NCI-H1436 (cell line): ENCODE measurements at places on chromosomes 2 and 18.

GRCh38 chr2:94776036-94776435 is 95.2 kb upstream of the TEKT4 start:
- no peak for DNase-seq

- no peak for DNase-seq
Measured at GRCh38 chr18:13368080-13368813, 149.7 kb downstream of the LDLRAD4 start.

- DNase-seq = no peak
Measured at GRCh38 chr2:51344886-51345285, 313.0 kb upstream of the NRXN1 start.

- DNase-seq = no peak
Measured at GRCh38 chr2:30412047-30412683, 34.9 kb upstream of the LCLAT1 start.

DNA sequence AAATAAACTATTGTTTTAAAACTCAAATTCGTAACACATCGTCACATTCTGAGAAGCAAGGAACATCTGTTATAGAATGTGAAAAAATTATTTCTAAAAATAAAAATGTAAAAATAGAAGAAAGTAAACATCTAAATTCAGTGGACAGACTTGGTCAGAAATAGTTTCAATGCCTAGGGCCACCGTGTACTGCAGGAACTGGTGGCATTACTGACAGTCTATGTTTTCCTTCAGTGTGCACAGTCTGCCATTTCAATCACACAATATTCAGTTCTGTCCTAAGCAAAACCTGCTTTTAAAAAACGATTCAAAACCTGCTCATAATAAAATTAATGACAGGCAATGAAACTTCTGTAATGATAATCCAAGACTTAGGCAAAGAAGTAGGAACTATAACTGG is 190.1 kb downstream of the ERBB4 start:
- no peak for DNase-seq

- no peak for DNase-seq
Measured at GRCh38 chr2:47179388-47179787, 24.3 kb upstream of the STPG4 start.

DNA sequence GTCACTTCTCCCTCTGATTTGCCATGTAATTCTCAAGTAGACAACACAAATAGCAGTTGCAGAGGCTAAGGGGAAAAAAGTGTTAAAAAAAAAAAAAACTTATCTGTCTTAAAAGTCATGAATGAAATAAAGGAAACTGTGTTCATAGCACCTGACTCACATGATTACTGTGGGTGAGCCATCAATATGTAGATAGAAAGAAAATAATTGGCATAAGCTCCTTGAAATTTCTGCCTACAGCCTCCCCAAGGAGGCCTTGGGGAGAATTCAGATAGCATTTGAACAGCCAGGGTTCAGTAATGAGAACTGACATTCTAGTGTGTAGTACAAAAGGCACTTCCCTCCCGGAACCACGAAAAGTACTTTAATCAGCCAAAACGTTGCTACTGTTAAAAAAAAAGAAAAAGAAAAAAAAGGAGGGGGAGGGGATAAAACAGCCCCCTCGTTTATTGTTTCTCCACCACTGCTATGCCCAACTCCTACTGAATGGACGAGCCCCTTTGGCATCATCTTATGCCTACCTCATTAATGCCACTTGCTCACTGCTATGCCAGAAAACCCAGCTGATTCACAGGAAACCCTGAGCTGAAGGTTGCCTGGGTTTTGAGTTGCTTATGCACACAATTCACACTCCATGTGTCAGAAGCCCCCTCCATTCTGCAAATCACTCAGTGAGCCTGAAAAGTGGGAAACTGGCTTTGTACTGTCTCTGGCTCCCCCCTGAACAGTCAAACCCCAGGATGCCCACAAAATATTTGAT is 65.5 kb upstream of the KLF7 start:
- DNase-seq = peak; percentile 60

DNA sequence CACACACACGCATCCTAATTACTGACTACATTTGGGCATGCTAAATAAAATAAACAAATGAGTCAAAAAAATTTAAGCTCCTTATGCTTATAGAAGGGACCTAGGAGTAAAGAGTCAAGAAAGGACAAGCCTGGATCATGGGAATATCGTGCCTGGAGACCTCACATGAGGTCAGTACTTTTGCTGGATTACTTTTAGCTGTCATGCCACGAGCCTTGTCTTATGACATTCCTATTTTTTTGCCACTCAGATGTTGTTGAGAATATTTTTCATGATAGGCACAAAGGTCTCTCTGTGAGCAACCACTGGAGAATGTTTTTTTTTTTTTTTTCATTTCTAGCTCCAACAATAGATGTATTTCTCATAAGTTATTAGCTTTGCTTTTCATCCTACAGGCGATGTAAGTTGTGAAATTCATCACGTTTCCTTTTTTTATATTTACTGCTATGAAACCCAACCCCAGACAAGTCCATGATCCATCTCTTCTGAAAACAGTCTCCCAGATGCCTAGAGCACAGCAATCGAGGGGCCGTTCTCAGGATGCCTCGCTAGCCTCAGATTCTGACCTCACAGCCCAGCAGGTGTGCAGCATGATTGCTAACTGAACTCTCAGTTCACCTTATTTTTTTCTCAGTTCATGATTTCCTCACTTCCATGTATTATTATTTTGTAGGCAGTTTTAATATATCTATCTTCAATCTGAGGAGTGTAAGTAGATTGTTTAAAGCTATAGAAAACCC is 464.5 kb downstream of the IRS1 start:
- no peak for DNase-seq

- no peak for DNase-seq
Measured at GRCh38 chr2:28009732-28010131, 119.2 kb downstream of the BABAM2 start.

- no peak for DNase-seq
Measured at GRCh38 chr18:63947051-63947790, 1.9 kb upstream of the HMSD start.

GRCh38 chr2:222424276-222424728 is at the start of gene SGPP2:
SGPP2 (plus strand) TSS chr2:222424543; CDS start chr2:222424603, 60 bp downstream.
- DNase-seq = peak; percentile 19

GRCh38 chr2:183459466-183459865 is 335.2 kb downstream of the NUP35 start:
- no peak for DNase-seq

- DNase-seq = no peak
Measured at GRCh38 chr2:156004459-156004858, 328.1 kb downstream of the NR4A2 start.

GRCh38 chr18:23938901-23939341 is 75.6 kb upstream of the TTC39C start:
- DNase-seq = no peak

GRCh38 chr18:25141886-25142285 is 210.1 kb downstream of the ZNF521 start:
- no peak for DNase-seq

DNA sequence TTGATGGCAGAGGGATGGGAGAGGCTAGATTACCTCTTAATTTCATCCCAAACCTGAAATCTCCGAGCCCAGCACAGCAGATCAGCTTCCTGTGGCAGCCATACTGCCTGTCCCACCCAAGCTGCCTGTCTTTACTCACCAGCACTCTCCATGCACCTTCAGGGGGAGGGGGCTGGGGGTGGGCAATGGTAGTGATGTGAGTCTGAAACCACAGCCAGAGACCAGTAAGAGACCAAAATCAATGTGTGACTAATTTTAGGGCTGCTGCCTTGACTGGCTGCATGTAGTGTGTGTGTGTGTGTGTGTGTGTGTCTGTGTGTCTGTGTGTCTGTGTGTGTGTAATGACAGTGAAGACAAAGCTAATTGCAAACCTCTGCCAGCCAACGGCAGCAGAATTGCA is 11.7 kb upstream of the TEX261 start:
- DNase-seq = no peak

DNA sequence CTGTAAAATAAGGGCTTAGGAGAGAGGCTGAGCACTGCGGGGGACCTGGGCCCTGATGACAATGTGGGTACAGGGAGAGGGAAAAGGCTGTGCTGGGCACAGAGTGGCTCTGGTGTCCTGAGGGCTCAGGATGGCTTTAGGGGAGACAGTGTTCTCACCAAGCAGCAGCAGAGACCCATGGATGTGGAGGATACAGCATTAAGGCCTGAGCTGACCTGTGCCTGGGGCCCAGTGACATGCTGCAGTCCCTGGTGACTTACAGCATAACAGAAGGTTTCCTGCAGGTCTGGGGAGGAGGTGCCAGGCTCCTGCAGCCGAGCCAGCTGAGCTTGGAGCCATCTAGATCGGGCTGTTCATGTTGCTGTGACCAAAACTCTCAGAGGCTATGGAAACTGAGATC is 191.3 kb upstream of the SMAD2 start:
- no peak for DNase-seq

DNA sequence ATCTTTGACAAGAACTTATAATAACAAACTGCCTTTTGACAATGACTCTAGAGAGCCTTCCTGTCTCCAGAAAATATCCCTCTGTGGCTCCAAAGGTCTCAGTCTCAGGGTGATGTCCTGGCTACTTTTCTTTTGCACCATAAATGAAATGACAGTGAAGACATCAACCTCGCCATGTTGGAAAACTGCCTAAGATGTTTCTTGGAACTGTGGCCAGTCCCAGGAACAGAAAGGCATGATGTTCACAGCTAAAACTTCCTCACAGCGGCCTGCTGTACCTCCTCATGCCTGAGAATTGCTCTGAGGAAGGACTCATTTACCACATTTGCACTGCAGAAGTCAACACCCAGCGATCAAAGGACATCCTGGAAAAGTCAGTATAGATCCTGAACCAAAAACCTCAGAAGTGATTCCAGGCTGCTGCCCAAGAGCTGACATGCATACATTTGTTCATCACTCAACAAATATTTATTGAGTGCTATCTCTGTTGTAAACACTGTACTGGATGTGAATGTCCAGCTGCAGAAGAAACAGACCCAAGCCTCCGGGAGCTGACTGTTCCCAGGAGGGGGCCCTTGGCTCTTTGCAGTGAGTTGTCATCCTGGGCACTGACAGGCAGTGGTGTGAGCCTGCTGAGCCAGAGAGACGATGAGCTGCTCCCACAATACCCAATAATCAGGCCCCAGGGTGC is 64.3 kb upstream of the ACSL3 start:
- DNase-seq = no peak

DNA sequence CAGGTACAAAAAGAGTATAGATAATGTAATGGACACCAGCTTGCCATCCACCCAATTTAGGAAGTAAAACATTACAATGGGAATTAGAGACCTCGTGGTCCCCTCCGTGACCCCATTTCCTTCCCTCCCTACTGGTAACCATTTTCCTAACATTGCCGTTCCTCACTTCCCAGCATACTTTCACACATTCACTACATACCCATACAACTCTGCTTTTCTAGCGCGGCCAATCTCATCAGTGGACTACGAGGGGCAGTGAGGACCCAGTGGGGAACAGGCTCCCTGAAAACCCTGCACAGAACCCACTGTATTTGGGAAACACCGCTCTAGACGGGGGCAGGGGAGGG is 1.1 kb downstream of the ENOSF1 start:
- no peak for DNase-seq

DNA sequence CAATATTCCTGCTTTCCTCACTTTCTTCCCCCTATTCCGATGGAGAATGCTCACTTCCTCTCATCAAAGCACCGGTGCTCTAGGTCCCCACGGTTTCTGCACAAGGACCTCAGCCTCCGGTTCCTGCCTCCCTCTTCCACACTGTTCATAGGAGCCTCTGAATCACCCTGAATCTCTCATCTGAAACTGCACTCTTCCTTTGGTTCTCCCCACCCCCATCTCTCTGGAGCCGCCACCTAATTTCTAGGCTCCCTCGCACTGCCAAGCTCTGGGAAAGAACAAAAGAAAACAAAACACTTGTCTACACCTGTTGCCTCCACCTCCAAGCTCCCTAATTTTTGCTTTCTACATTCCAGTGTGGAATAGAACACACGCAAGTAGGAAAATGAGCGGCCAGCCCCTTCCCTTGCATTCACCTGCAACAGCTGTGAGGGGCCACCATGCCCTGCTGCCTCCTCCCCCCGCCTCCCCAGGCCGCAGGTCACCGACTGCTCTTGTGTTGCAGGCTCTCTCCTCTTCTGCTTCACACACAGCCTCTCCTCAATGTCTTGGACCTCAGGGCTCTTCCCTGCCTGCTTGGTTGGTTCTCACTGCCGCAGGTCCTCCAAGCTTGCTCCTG is 9.6 kb downstream of the FBXO15 start:
- DNase-seq = no peak

DNA sequence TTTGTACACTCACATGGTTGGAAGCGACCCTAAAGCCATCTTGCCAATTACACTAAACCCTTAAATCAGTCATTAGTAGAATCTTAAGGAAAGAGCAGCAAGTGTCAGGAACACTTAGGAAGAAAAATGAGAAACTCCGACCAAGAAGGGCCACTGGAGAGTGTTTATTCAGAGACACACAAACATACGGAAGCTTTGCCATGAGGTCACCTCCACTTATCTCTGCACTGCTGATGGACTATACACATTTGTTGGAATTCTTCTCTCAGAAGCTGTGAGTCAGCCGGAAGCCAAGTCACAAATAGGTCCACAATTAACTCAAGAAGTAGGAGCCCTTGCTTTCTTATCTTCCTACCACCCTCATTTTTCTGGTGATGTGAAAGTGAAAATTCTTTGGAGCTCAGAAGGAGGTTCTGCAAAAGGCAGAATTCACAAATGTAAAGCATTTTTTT is 21.6 kb downstream of the BMP10 start:
- DNase-seq = no peak

DNA sequence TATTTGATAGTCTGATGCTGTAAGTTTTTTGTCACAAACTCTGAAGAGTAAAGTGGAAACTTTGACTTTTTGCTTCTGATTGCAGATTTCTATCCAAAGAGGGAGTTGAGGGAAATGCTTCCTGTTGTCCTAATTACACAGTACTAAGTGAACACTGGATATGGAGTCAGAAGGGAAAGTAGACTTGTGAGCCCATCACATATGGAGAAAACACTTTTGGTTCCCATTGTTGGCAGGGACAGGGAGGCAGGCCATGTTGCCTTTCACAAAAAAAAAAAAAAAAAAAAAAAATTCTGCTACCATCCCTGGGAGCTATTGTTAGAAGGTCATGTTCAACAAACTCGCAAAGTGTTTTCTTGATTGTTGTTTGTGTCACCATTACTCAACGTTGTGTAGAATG is 144.3 kb downstream of the RPIA start:
- no peak for DNase-seq

DNA sequence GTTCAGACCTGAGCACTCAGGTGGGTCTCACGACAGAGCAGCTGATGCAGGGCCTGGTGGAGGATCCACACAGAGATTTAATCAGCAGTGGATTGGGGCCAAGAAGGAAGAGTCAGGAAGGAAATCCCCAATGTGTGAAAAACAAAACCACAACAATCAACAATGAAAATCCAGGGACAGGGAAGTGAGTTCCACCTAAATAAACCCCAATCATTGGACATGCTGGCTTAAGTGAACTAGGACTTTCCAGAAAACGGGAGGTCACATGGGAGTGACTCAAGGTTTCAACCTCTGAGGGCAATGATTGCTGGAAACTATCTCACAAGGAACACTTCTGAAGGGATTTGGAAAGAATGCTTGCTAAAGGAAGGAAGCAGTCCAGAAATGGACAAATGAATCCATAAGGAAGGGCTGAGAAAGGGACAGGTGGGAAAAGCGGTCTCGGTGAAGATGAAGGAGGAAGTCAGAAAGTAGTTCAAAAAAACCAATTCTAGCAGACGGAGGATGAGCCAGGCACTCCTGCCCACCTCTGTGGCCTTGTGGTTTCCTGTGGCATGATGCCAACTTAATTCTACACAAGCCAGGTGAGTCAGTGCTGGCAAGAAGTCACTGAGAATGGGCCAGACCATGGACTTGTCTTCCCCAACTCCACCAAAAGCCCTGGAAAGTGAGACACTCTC is 15.4 kb upstream of the XDH start:
- DNase-seq = no peak
